Inflammatory macrophage treated with lipopolysaccharide for 4 hours (primary cell): ENCODE measurements at places on chromosomes 2 and 18.

DNA sequence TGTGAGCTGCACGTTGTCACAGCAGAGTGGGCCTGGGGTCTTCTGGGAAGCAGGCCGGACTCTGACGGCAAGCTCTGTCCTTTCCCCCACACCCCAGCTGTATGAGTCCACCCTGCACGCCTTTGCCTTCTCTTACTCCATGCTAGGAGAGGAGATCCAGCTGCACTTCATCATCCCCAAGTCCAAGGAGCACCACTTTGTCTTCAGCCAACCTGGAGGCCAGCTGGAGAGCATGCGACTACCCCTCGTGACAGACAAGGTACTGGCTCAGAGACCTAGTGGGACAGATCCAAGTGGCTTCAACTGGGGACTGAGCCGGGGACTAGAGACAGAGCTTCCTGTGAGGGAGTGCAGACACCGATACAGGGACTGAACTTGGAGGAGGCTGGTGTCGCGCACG, 40.1 kb downstream of the NTSR2 start:
- DNase-seq, result no peak

GRCh38 chr18:23071285-23071684, 64.0 kb upstream of the CABLES1 start:
- DNase-seq, result peak; percentile 54

GRCh38 chr2:213010106-213010779, 141.2 kb downstream of the IKZF2 start:
- DNase-seq, result no peak

GRCh38 chr2:19643117-19643518, 258.7 kb downstream of the TTC32 start:
- DNase-seq, result no peak

DNA sequence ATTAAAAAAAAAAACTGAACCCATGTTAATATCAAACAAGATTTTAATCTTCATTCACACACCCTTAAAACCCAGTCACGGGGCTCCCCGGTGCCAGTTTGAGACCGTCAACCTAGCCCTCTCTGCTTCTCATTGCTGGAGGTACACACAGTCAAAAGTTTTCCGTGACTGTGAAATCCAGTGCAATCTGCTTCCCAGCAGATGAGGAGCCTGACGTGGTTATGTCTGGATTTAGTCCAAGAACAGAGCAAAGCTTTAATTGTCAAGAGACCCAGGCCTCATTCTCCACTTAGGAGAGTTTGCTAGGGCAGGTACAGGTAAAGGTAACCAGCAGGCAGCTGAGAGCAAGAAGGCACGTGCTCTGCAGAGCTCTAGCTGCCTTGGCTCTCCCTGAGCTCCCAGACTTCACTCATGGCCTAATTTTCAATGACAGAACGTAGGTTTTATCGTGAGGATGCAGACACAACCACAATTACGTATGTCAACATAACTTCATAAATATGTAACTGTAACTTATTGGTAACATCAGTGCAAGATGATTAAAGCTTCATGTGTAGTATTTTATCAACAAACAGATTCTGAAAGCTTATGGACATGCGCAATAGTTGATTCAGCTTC, 56.3 kb downstream of the SLC16A14 start:
- DNase-seq, result no peak

DNA sequence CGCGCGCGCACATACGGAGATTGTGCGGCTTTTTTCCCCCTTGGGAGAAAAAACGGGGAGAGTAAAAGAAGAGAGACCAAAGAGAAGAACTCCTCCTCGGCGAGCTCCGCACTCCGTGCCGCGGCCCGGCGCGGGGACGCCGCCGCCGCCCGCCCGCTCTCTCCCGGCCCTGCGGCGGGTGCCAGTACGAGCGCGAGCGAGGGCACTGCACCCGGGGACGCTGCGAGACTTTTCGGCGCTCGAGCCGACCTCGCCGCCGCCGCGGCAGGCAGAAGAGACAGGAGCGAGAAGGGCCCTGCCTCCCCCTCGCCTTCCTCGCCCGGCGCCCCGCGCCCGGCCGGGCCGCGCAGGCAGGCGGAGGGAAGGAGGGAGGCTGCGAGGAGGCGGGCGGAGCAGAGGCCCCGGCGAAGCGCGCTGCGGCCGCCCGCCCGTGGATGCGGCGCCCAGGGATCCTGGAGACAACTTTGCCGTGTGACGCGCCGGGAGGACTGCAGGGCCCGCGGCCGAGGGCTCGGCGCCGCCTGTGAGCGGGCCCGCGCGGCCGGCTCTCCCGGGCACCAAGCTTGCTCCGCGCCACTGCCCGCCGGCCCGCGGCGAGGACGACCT, 857 bp upstream of the INHBB start:
- no peak for DNase-seq

GRCh38 chr2:183564726-183565125, 440.5 kb downstream of the NUP35 start:
- no peak for DNase-seq

GRCh38 chr2:216429428-216429827, 17.1 kb downstream of the SMARCAL1 start:
- DNase-seq, result no peak
